ENCODE measurements at places on chromosomes 6 and 20.
A peak's percentile ranks its signal among the peaks of the same experiment; 100 is the strongest.

- DNase-seq = peak; percentile 27
Measured at GRCh38 chr20:47489448-47489872, 12.2 kb upstream of the NCOA3 start.

- no peak for DNase-seq
Measured at GRCh38 chr20:62233684-62234083, 4.6 kb upstream of the OSBPL2 start.

GRCh38 chr6:149939909-149940671, 1.7 kb upstream of the ULBP2 start:
- no peak for DNase-seq

- DNase-seq = no peak
Measured at GRCh38 chr6:137056121-137056880, 11.5 kb upstream of the IL20RA start.

GRCh38 chr6:47854971-47855370, 73.1 kb downstream of the OPN5 start:
- DNase-seq = no peak

DNA sequence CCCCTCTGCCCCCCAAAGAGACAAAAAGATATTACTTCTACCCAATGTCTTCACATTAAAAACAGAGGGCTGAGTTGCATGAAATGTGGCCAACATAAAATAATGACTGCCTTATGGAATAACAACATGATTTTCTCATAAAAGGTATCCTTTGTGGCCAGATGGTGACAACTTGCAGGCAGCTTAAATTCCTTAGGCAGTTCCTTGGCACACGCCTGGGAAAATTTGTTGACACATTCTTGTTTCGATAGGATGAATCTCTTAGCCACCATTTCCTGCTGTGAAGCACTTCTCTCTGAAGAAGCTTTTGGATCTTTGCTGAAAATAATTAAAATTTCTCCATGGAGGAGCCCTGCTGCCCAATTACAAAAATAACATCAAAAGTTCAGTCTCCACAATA, 109.0 kb upstream of the COL21A1 start:
- no peak for DNase-seq

DNA sequence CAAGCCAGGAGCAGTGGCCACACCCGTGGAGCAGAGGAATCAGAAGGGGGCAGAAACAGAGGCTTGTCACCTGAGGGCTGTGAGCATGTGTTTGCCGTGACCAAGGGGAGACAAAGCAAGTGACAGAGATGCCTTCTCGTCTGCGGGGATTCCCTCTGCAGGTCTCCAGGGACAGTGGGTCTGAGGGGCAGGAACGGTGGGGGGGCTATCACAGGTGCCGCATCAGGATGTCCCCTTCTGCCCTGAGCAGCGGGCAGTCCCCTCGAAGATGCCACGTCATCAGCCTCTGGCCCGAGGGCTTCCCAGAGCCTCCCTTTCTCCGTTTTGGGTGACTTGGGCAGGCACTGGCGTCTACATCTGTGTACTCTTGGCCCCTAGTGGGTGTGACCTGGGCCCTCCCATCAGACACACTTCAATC, 338.7 kb downstream of the PREX1 start:
- no peak for DNase-seq
